ENCODE measurements at places on chromosomes 6 and 20. TPM values are rescaled to one million over a fixed set of nuclear protein-coding genes. Genes with fewer than 3 reads are reported as not detected.
A peak's percentile ranks its signal among the peaks of the same experiment; 100 is the strongest.

- H3K27me3 ChIP-seq, result no peaks in the 10 kb centered on the region
- H3K4me1 ChIP-seq, result peaks cover 51% of the 10 kb centered on the region
- no peaks in the 10 kb centered on the region for H3K36me3 ChIP-seq
- no peak for DNase-seq
These were observed 837 bp downstream of the TRAM2 start for GRCh38 chr6:52576054-52576391.

GRCh38 chr6:97102145-97102790 is 177.7 kb downstream of the KLHL32 start:
- H3K4me3 ChIP-seq, result no peak overlapping the region
- no peak overlapping the region for H3K27ac ChIP-seq
- no peaks in the 10 kb centered on the region for H3K4me1 ChIP-seq

GRCh38 chr20:6732001-6732447 is 35.5 kb upstream of the BMP2 start:
- H3K27me3 ChIP-seq, result no peaks in the 10 kb centered on the region
- H3K4me3 ChIP-seq, result no peak overlapping the region
- peak overlapping the region; percentile 37 for H3K27ac ChIP-seq
- no peak for DNase-seq
- H3K4me1 ChIP-seq, result no peaks in the 10 kb centered on the region
- H3K36me3 ChIP-seq, result no peaks in the 10 kb centered on the region

DNA sequence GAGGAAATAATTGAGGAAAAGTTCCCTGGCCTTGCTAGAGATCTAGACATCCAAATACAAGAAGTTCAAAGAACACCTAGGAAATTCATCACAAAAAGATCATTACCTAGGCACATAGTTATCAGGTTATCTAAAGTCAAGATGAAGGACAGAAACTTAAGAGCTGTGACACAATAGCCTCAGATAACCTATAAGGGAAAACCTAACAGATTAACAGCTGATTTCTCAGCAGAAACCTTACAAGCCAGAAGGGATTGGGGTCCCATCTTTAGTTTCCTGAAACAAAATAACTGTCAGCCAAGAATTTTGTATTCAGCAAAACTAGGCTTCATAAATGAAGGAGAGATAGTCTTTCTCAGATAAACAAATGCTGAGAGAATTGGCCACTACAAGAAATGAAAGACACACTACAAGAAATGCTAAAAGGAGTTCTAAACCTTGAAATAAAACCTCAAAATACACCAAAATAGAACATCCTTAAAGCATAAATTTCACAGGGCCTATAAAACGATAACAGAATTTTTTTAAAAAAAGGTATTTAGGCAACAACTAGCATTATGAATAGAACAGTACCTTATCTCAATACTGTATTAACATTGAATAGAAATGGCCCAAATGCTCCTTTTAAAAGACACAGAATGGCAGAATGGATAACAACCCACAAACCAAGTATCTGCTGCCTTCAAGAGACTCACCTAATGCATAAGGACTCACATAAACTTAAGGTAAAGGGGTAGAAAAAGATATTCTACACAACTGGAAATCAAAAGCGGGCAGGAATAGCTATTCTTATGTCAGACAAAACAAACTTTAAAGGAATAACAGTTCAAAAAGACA is 9.7 kb downstream of the RNGTT start:
- no peaks in the 10 kb centered on the region for H3K36me3 ChIP-seq
- no peak overlapping the region for H3K27ac ChIP-seq
- no peak overlapping the region for H3K4me3 ChIP-seq
- no peaks in the 10 kb centered on the region for H3K4me1 ChIP-seq

GRCh38 chr6:22149096-22149495 is 147.7 kb downstream of the PRL start:
- no peak overlapping the region for H3K27ac ChIP-seq
- H3K27me3 ChIP-seq, result no peaks in the 10 kb centered on the region
- no peaks in the 10 kb centered on the region for H3K36me3 ChIP-seq
- no peak for DNase-seq
- H3K4me3 ChIP-seq, result no peak overlapping the region
- peaks cover 35% of the 10 kb centered on the region for H3K4me1 ChIP-seq

- no peaks in the 10 kb centered on the region for H3K36me3 ChIP-seq
- peak; percentile 72 for DNase-seq
- H3K4me3 ChIP-seq, result no peak overlapping the region
- H3K27me3 ChIP-seq, result no peaks in the 10 kb centered on the region
- peak overlapping the region; percentile 57 for H3K27ac ChIP-seq
These were observed 4.5 kb upstream of the MMP9 start for GRCh38 chr20:46004187-46004586.

DNA sequence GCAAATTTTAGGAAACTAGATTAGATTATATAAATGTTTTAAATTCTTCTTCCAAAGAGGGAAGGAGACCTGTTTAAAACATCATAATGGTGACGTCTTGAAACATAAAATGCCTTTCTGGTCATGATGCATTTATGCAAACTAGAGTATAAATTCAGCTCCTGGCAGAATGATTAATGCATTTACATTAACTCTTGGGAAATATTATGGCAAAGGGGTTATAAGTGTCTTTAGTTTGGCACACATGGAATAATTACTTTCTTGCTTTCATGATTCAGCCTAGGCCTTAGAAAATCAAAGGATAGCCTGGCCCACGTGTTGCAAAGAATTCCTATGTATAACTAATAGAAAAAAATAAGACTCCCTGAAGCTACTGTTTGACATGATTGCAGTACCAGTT is 639.2 kb downstream of the RFPL4B start:
- DNase-seq, result no peak
- H3K27ac ChIP-seq, result no peak overlapping the region
- H3K4me1 ChIP-seq, result no peaks in the 10 kb centered on the region
- no peaks in the 10 kb centered on the region for H3K27me3 ChIP-seq
- H3K4me3 ChIP-seq, result no peak overlapping the region
- H3K36me3 ChIP-seq, result no peaks in the 10 kb centered on the region

- H3K4me3 ChIP-seq, result no peak overlapping the region
- no peaks in the 10 kb centered on the region for H3K36me3 ChIP-seq
- no peak for DNase-seq
- H3K27me3 ChIP-seq, result no peaks in the 10 kb centered on the region
These were observed 260.9 kb downstream of the NKAIN2 start for GRCh38 chr6:124064317-124065113.

GRCh38 chr20:32995802-32996201 is 8.4 kb downstream of the SUN5 start:
- no peaks in the 10 kb centered on the region for H3K4me1 ChIP-seq
- no peak overlapping the region for H3K27ac ChIP-seq
- no peaks in the 10 kb centered on the region for H3K27me3 ChIP-seq
- DNase-seq, result no peak

- H3K27ac ChIP-seq, result peak overlapping the region; percentile 24
- no peak overlapping the region for H3K4me3 ChIP-seq
- no peaks in the 10 kb centered on the region for H3K27me3 ChIP-seq
- peaks cover 13% of the 10 kb centered on the region for H3K4me1 ChIP-seq
These were observed 86.7 kb downstream of the SYNJ2 start for GRCh38 chr6:158068156-158068892.

DNA sequence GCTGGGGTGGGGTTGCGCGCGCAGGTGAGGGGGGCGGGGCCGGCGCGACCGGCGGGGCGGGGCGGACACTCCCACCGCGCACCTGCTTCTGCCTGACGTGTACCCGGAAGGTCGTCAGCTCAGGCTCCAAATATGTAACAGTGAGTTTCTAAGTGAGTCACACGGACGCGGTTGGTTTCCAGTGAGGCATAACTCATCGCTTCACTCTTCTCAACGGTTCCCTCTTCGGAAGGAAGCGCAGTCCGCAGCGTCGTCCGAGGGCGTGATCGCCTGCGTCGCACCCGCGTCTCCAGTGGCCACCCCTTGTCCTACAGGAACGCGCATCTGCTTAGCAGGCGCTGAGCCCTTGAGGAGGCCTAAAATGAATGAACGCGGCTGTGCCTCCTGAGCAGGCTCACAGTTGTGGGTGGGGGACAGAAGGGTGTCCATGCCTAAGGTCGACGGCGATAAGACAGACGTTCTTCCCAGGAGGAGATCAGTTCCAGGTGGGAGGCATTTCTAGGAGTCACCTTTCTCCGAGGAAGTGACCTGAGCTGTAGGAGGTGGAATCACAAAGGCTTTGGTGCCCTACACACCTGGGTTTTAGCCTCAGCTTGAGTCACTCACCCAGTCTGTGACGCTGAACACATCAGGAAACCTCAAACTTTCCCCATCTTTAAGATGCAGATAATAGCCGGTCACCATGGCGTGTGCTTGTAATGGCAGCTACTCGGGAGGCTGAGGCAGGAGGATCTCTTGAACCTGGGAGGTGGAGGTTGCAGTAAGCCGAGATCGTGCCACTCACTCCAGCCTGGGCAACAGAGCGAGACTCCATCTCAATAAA is 50.9 kb upstream of the EZR start:
- no peaks in the 10 kb centered on the region for H3K27me3 ChIP-seq
- H3K4me3 ChIP-seq, result peak overlapping the region; percentile 49
- H3K36me3 ChIP-seq, result no peaks in the 10 kb centered on the region
- peak overlapping the region; percentile 92 for H3K27ac ChIP-seq
- no peak for DNase-seq
- H3K4me1 ChIP-seq, result peaks cover 20% of the 10 kb centered on the region

DNA sequence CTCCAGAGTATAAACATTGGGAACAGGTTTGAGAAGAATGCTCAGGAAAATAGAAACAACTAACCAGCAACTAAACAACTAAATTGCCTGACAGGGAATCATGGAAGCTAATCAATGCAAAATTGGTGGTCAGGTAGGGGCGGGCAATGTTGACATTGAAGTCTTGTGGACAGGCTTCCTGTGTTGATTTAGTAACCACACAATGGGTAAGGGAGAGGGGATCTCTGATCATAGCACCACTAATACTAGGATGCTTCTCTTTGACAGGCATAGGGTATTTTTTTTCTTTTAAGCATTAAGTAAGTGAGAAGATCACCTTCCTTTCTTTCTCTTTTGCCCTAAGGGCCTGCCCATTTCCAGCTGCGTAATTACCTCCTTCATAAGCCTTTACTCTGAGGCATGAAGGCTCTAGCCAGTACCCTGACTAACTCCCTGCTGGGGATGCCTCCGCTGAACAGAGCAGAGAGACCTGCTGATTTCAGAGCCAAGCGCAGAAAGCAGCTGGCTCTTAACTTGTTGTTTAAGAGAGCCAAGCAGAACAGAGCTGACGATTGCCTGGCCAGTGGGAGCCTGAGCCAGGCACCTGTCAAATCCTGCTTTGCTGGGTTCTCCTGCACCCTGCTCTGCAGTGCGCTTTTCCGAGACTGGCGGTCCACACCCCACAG is 118.7 kb downstream of the BMP2 start:
- no peak overlapping the region for H3K27ac ChIP-seq
- no peak overlapping the region for H3K4me3 ChIP-seq
- no peak for DNase-seq
- no peaks in the 10 kb centered on the region for H3K36me3 ChIP-seq

GRCh38 chr6:72746276-72746675 is 124.4 kb downstream of the KCNQ5 start:
- no peaks in the 10 kb centered on the region for H3K36me3 ChIP-seq
- H3K27me3 ChIP-seq, result no peaks in the 10 kb centered on the region
- no peak for DNase-seq
- no peak overlapping the region for H3K4me3 ChIP-seq
- no peaks in the 10 kb centered on the region for H3K4me1 ChIP-seq

The PRRT1 gene
- total RNA-seq, result not detected

The ZNF334 gene
- 3.2 TPM for total RNA-seq

The CASS4 gene
- total RNA-seq, result 23.0 TPM

The TP53TG5 gene
- not detected for total RNA-seq

The SIRPB1 gene
- 31.3 TPM for total RNA-seq

The ERVFRD-1 gene
- not detected for total RNA-seq

Data from upper lobe of left lung (tissue), 6 donors.